ENCODE measurements at places on chromosomes 12 and 14.

DNA sequence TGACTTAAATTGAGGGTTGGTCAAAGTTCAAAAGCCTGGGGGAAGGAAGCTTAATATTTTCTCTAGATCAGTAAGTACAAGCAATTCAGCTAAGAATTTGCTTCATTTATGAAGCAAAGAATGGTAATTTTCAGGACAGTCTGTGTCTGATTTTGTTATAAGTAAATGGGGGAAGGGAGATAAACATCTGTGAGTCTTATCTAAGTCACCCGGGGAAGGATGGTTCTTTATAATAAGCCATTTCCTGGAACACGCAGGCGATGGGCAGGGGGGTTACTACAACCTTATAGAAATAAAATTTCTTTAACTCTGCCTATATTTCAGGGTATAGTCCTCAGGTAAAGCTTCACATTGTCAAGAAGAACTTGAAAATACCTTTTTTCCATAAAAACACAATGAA, 42.9 kb downstream of the HELB start:
- no peak for DNase-seq

DNA sequence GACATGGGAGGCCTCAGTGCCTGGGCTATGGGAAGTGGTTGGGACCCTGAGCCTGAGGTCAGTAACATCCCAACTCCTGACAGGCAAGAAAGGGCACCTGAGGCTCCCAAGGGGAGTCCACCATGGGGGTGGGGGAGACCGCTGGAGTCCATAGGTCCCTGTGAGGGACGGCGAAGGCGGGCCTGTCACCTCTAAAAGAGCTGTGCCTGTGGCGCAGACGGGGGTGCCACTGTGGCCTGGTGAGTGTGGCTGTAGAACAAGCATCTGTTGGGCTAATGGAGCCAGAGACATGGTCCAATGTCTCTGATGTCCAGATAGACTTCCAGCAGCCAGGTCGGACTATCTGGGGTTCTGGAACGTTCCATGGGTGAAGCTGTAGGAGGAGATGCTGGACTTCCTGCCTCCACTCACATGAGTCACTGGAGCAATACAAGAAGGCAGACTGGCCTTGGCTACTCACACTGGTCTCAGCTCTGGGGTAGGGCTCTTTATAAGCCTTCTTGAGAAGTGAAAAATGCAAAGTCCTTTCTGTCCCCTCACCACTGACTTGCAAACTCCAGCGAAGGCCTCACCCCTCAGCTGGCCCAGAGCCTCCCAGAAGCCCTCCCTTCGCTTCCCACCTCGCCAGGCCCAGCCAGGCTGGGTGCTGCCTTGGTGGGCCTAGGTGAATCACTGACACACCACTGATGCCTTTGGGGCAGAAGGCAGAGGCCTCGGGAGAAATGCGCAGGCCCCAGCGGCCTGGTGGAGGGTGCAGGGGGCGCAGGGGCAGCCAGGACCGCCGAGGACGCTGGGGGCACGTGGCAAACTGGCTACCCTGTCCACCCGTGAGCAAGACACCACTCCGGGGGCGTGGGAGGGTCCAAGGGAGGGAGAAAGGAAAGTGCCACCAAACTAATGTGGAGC, 1.1 kb upstream of the TRAF3 start:
- DNase-seq: peak; percentile 72

GRCh38 chr14:32744811-32745445, 193.8 kb upstream of the NPAS3 start:
- no peak for DNase-seq

GRCh38 chr14:77318006-77318553, 2.6 kb downstream of the POMT2 start:
- no peak for DNase-seq

- DNase-seq: no peak
Observed at GRCh38 chr14:44149597-44149996, 357.5 kb downstream of the FSCB start.

DNA sequence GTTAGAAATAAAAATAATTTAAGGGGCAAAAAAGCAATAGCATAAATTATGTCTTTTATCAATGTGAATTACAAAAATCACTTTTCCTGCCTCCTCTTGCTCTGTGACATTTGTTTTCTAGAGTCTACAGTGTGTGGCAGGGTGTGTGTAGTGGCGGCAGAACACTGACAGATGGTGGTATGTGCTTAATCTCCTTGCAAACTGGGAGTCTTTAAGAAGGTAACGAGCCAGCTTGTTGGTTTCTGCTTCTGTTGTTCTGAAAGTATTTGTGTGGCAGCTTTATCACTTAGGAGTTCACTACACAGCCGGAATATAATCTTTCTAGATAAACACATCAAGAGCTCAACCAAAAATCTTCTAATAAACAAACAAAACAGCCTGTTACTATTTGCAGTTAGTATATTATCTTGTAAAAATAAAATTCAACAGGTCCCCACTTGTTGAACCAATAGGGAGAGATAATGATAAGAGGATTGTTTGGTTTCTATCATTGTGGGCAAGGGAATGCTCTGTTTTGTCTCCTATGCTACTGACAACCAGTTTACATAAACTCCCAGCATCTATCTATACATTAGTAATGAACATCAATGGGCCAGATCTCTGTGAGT, 13.0 kb downstream of the CDKL1 start:
- DNase-seq: no peak

DNA sequence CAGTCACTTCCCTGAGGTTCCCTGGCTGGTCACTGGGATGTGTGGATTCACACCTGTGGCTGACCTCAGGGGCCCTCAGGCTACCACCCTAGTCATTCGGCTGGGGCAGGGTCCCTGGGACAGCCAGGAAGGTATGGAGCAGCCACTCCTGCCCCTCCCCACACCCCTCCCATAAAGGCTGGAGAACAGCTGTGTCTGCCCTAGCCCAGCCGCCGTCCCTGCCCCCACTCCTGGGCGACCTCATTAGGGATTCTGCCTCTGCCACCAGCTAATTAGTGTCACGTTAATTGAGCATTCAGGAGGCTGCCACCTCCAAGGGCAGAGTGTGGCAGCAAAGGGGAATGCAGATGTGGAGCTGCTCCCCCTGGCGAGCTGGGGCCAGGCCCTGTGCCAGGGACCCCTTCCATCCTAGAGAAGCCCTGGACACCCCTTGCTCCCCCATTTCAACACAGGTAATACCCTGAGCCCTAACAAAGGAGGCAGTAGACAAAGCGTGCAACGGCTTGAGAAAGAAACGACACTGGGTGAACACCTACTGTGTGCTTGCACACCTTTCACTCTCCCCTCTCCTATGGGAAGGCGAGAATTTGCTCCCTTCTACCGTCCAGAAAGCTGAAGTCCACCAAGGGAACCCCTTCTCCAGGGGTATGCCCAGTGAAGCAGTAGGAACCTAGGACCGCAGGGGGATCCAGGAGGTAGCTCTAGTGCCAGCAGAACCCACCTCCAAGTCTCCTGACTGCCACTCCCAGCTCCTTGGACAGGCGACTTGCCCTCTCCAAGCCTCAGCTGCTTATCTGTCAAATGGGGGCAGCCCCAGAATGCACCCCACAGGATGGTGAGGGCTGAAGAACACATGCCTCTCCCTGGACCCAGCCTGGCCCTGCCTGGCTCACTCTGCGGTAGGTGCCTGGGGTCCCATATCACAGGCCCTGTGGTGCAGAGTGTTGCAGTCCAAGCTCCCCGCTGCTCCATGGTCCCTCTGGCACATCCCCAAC, 45.1 kb downstream of the FAM222A start:
- no peak for DNase-seq

GRCh38 chr12:71108355-71108754, 49.4 kb downstream of the TSPAN8 start:
- DNase-seq: no peak
